ENCODE measurements at places on chromosomes 6 and 20. TPM values are rescaled to one million over a fixed set of nuclear protein-coding genes. Genes with fewer than 3 reads are reported as not detected.

GRCh38 chr20:20405623-20406022 is 37.7 kb downstream of the INSM1 start:
- no peak for DNase-seq
- peaks cover under 1% of the 10 kb centered on the region for H3K4me1 ChIP-seq
- no peak overlapping the region for H3K4me3 ChIP-seq
- no peaks in the 10 kb centered on the region for H3K27me3 ChIP-seq
- H3K27ac ChIP-seq: no peak overlapping the region

Gene MYCT1
- 23.5 TPM for total RNA-seq

- DNase-seq: no peak
- no peaks in the 10 kb centered on the region for H3K36me3 ChIP-seq
- H3K27ac ChIP-seq: no peak overlapping the region
These were observed 131.3 kb downstream of the GJA10 start for GRCh38 chr6:90025523-90026061.

- H3K36me3 ChIP-seq: no peaks in the 10 kb centered on the region
- no peaks in the 10 kb centered on the region for H3K27me3 ChIP-seq
- no peak overlapping the region for H3K4me3 ChIP-seq
- H3K4me1 ChIP-seq: no peaks in the 10 kb centered on the region
These were observed 267.7 kb upstream of the RNF24 start for GRCh38 chr20:4283016-4283415.

GRCh38 chr6:21022343-21023107 is 488.3 kb downstream of the CDKAL1 start:
- H3K4me3 ChIP-seq: no peak overlapping the region
- no peak for DNase-seq
- H3K27me3 ChIP-seq: no peaks in the 10 kb centered on the region
- peaks cover 9% of the 10 kb centered on the region for H3K4me1 ChIP-seq
- H3K27ac ChIP-seq: no peak overlapping the region

DNA sequence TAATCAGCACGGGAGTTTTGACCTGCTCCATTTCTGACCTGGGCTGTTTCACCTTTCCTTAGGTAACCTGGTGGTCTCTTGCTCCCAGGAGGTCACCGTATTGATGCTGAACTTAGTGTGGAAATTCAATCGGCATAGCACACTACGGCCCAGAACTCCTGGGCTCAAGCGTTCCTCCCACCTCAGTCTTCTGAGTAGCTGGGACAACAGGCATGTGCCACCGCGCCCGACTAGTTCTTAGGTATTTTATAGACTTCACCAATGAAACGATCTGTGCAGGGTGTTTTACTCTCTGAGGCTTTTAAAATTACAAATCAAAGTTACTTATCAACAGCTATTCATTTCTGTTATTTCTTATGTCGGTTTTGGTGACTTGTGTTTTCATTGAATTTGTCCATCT is 42.1 kb downstream of the ATG5 start:
- no peak overlapping the region for H3K27ac ChIP-seq
- no peaks in the 10 kb centered on the region for H3K27me3 ChIP-seq
- no peak for DNase-seq
- no peaks in the 10 kb centered on the region for H3K4me1 ChIP-seq
- peaks cover 11% of the 10 kb centered on the region for H3K36me3 ChIP-seq
- H3K4me3 ChIP-seq: no peak overlapping the region

Gene DCDC2
- 5.3 TPM for total RNA-seq

Gene TUBE1
- 18.4 TPM for total RNA-seq

Gene FOXA2
- total RNA-seq: 21.7 TPM

DNA sequence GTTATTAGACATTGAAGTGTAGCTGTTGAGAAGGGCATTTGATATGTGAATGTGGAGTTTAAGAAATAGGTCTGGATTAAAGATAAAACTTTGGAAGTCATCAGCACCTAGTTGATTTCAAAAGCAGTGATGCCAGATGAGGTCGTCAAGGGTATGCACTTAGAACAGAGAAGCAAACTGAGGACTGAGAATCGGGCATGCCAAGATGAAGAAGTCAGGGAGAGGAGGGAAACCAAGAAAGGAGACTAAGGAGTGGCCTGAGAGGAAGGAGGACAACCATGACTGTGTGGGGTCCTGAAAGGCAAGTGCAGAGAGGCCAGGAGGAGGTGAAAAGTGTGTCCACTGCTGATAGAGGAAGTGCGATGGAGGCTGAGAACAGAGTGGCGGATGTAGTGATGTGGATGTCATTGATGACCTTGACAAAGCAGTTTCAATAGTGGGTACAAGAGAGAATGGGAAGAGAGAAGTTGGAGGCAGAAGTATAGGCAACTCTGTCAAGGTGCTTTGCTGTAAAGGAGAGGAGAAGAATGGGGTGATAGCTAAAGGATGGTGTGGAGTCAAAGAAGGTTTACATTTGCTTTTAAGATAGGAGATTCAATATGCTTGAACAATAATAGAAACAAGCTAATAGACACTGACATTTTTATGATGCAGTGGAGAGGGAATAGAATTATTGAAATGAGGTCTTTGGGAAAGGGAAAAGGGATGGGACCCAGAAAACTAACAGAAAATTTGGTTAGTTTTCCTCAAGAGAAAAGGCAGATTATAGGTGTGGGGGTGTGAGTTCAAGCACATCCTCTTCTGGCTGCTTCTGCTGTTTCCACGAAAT is 139.7 kb upstream of the TMEM170B start:
- H3K4me1 ChIP-seq: peaks cover 22% of the 10 kb centered on the region
- no peaks in the 10 kb centered on the region for H3K27me3 ChIP-seq
- no peak for DNase-seq
- no peak overlapping the region for H3K4me3 ChIP-seq

Data from upper lobe of right lung (tissue), 1 donor.